ENCODE measurements at places on chromosomes 2 and 18.
A peak's percentile ranks its signal among the peaks of the same experiment; 100 is the strongest.

DNA sequence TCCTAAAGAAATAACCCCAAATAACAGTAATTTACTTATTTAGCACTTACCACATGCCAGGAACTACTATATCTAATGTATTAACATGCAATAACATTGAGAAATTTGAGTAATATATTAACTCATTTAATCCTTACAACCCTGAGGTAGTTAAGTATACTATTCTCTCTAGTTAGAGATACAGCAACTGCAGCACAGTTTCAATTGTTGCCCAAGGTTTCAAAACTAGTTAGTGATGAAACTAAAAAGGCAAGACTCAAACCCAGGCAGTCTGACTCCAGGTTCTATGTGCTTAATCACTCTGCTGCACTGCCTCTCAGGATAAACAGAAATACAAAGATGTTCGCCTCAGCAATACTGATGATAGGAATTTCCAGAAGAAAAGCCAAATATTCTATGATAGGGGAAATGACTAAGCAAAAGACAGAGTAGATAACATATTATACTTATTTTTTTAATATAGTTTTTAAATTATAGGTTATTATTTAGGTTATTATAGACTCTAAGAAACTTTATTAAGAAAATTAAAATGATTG, 88.0 kb downstream of the SS18 start:
- DNase-seq: peak; percentile 10

- DNase-seq: no peak
Measured at GRCh38 chr2:232088771-232089170, 127.3 kb downstream of the DIS3L2 start.

- no peak for DNase-seq
Measured at GRCh38 chr2:15119722-15120175, 441.4 kb downstream of the NBAS start.

- DNase-seq: peak; percentile 67
Measured at GRCh38 chr2:106085181-106085940, 108.7 kb downstream of the UXS1 start.

DNA sequence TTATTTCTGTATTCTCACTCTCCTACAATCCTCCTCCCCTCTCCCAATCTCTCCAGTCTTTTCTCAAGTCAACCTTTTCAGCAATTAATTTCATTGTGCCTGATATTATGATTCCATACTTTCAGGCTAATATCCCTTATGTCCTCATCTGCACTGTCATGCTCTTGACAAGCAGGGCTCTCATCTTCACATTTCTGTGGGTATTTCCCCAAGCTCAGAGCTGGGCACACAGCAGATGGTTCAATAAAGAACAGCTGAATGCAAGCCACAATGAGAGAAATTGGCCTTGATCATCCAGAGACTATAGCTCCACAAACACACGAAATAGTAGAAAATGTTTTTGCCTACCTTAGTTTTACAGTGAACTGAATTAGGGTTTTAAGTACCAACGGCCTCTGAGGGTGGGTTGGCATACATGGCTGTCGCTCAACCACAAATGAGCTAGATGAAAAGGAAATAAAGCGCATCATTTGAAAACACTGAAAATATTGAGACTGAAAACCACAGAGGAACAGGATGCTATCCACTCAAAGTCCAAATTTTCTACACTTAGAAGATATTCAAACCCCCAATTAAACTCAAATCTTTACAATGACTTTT, 47.5 kb upstream of the STAT1 start:
- no peak for DNase-seq

- DNase-seq: peak; percentile 92
Measured at GRCh38 chr2:12155303-12156051, 409.0 kb downstream of the LPIN1 start.

- no peak for DNase-seq
Measured at GRCh38 chr2:177675825-177676224, 283.3 kb downstream of the AGPS start.
